ENCODE measurements at places on chromosomes 4 and X.

DNA sequence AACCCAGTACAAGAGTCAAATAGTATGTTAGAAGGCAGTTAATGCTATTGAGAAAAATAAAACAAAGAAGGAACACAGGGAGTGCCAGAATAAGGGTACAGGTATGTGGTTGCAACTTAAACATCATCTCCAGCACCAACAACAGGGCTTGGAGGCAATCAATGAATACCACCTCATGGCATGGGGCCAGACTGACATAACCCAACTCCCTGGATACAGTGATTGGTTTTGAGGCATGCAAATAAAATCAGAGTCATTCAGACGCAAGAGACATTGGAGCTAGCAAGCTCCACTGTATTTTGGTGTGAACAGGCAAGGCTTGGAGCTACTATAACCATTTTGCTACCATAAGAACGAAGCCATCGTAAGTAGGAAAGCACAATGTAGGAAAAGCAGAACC lies 56.7 kb downstream of the PPP3CA start:
- DNase-seq: no peak

DNA sequence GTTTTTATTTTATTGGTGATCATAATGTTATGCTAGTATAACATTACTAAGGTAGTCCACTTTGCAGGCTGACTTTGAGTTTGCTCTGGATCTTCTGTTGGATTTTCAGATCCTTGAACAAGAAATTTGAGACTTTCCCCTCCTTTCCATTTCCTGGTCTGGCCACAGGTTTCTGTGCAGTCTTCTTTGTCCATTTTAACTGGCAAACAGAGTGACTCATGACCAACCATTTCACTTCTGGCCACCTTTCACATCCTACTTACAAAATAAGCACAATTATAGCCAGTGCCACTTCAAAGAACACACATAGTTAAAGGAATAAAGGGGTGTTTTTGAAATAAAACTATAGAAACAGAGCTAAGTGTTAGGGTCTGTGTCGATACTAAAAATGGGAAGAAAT lies 8.4 kb downstream of the ANK2 start:
- no peak for DNase-seq

DNA sequence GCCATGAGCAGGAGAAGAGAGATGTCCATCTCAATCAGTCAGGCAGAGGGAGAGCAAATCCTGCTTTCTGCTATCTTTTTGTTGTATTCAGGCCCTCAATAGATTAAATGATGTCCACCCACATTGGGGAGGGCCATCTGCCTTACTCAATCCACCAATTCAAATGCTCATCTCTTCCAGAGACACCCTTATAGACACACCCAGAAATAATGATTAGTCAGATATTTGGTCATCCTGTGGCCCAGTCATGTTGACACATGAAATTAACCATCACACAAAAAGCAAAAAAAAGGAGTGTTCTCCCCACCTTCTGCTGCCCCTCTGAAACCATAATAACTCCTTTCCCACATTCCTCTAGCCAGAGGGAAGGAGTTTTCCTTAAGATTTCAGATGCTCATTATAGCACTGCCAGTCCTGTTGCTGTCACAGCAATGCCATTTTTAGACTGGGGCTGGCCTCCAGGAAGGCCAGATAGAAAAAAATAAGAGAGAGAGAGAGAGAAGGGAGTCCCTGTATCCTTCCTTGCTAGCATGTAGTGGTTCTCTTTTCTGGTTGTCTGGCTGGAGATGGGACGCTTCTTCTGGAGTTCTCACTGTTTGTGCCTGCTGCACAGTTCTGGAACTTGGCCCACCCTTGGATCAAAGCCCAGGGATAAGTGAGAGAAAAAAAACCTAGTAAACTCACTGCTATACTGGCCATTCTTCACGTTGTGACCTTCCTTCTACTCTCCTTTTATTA lies 177.7 kb downstream of the RBM46 start:
- DNase-seq: no peak

GRCh38 chrX:39477031-39477761 lies 620.6 kb downstream of the BCOR start:
- peak; percentile 18 for DNase-seq

GRCh38 chr4:23023666-23024065 lies 330.9 kb downstream of the GBA3 start:
- DNase-seq: no peak

GRCh38 chr4:76897536-76898384 lies at the start of gene SOWAHB:
TSS of gene SOWAHB (minus strand) at chr4:76898144. CDS start at chr4:76897849, 295 bp downstream.
- peak; percentile 16 for DNase-seq

DNA sequence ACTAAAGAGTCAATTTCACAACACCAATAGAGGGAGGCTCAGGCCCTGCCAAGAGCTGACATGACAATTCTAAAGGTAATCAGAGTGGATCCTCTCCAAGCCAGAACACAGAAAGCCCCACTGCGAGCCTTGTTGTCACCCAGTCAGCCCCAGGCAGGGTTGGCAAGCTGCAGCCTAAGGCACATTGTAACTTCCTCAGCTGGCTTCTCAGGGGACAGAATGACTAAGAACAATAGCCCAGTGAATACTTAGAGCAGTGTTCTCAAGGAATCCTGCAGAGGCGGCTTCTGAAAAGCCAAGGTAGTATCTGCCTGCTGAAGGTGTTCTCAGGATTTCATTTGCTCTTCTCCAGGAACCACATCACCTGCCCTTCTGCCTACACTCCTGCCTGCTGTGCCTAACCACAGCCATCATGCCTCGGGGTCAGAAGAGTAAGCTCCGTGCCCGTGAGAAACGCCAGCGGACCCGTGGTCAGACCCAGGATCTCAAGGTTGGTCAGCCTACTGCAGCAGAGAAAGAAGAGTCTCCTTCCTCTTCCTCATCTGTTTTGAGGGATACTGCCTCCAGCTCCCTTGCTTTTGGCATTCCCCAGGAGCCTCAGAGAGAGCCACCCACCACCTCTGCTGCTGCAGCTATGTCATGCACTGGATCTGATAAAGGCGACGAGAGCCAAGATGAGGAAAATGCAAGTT lies at the start of gene MAGEB4:
TSS of gene MAGEB4 (plus strand) at position 277 of the 692 bp plus-strand sequence. CDS start at position 413, 136 bp downstream.
- no peak for DNase-seq

GRCh38 chr4:98639108-98639507 lies 19.3 kb downstream of the TSPAN5 start:
- DNase-seq: no peak

- peak; percentile 37 for DNase-seq
These were observed 1.5 kb upstream of the DDX3X start for GRCh38 chrX:41332408-41333002.

- DNase-seq: no peak
These were observed 476.3 kb downstream of the DTHD1 start for GRCh38 chr4:36757580-36758311.

- DNase-seq: peak; percentile 80
These were observed 28.1 kb upstream of the HPSE start for GRCh38 chr4:83362492-83363329.

DNA sequence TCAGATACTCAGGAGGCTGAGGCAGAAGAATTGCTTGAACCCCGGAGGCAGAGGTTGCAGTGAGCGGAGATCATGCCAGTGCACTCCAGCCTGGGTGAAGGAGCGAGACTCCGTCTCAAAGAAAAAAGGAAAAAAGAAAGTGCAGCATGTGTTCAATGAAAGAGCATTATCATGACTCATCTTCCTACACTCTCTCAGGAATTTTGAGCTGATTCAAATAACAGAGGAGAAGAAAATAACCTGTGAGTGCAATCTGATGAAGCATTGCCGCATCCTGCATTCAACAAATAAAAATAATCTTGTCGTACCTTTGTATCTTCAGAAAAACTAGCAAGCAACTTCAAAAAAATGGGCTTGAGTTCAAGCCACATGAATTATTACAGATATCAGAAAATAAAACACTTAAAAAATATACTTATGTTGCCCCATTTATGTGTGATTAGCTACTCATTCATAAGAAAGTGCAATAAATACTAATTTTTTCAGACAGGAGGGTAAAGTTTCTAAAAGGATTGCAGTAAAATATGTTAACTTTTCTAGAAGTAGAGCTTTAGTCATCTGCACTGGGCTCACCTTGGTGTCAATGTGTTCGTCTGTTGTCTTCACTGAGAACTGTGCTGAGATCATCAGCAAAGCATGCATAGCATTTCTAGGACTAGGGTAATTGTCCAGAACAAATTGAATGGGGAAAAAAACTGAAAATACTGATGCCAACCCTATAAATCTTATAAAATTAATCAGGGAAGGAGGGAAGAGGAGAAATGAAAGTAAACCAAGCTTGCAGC lies 90.4 kb upstream of the VCX3B start:
- no peak for DNase-seq

GRCh38 chr4:3335982-3336381 lies 43.2 kb downstream of the RGS12 start:
- DNase-seq: no peak

- no peak for DNase-seq
These were observed 99.0 kb upstream of the GPR34 start for GRCh38 chrX:41589634-41590270.

DNA sequence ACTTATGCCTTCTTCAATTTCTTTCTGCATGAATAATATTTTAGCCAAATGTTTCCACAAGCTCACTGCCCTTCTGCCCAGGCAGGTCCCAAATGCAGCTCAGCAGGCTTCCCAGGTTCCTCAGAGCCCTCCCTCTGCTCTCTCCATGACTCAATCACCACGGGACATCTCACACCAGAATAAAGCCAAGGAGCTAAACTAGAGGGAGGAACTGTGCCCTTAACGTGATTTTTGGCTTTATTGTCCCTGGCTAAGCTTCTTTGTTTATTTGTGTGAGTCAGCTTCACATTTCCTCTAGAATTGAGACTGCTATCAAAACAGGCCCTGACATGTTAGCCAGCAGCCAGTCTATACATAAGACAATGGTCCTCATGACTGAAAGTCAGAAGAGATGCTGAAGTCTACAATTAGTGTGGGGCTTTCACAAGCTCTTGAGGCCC lies 186.4 kb upstream of the GALNT7 start:
- no peak for DNase-seq

DNA sequence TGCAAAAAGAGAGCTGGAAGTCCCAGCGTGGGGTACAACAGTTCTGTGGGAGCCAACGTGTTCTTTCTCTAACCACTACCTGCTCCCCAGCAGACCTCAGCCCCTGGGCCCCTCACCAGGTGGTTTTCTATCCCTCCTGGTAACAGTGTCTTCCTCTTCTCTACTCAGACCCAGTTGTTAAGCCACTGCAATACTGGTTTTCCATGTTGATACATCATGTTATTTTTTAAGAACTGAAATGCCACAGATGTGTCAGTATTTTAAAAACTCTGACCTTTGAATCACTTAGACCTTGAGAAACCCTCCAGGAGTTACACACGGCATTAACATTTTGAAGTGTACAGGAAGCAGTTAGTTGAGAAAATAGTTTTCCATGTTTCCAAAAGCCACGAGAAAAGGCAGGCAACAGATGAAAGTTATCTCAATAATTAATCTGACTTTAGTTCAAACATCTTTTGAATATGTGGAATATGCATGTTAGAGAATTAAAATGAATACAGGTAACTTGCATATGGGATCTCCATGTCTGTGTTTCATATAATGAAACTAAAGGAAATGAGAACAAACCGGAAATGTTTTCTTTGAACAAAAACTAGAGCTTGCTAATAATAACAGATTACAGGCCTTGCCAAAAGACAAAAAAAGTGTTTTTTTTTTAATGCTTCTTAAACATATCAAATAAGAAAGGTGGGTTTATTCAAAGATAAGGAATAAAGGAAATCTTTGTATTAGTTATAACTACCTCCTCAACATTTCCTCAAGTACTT lies 108.8 kb downstream of the ZNF827 start:
- DNase-seq: no peak

- no peak for DNase-seq
These were observed 1.4 kb downstream of the SPON2 start for GRCh38 chr4:1170976-1171310.

DNA sequence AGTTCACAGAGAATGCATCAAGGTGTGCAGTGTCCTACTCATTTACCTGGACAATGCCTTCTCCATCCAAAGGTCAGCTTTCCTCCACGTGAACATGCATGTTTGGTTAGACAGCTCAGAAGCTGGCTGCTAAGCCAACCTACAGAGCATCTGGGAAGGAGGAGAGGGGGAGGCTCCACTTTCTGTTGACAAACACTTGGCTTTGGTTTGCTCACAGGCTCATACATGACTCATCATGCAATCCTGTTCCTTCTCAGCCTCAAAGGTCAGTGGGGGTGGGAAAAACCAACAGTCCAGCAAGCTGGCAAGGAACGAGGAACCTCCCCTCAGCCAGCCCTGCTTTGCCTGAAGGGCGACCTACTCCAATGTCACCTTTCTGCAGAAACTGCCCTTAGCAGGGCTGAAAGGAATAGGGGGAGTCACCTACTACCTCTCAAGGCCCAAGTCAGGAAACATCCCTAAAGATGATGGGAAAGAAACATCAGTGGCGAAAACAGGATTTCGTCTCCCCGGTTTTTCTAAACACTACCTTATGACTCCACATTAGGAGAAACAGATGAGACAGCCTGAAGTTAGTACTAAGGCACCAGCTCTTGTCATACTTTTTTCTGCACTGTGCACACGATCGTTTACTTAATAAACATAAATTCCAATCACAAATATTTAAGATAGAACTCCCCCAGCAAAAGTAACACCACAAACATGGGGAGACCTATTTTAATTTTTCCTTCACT lies 37.9 kb downstream of the RELL1 start:
- no peak for DNase-seq

DNA sequence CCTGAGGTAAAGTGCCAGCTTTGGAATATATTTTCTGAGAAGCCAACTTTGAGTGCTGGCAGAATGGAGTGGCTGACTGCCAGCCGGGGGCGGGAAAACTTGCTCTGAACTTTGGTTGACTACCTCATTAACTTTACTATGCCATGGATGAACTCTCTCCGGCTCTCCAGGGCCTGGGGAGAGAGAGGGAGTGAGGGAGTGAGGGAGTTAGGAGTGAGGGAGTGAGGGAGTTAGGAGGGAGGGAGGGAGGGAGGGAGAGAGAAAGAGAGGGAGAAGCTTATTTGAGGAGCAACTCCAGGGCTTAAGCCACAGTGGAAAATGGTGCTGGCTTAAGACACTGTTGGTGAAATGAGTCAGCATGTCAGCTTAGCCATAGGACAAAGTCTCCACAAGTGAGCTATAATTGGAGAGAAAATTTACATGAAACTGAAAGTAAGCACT lies 280.9 kb upstream of the RPS6KA3 start:
- DNase-seq: no peak

DNA sequence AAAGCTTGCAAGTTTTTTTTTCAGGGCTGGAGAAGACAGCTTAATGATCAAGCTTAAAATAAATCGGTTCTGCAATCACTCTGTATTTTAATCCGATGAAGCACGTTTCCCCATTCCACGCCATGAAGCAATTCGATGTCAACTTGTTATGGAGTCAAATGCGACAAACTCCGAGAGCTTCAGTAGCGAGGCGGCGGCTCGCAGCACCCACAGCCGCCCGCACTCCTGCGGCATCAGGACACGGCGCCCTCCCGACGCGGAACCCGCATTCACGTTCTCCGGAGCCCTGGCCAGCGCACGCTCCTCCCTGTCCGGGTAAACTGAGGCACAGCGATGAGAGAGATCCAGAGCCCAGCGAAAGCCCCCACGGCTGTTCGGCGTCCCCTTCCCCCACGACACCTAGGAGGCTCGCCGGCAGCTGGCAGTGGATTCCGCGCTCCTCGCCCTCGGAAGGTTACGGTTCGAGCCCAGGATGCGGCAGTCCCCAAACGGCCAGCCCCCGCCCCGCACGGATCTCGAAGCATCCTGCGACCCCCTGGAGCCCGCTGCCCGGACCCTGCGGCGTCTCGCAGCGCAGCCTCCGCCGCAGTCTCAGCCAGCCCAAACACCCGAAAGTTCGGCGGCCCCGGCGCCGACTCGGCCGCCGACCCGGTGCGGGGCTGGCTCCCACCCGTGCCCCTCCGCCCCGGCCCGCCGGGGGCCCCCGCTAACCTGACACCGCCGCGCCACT lies 507 bp downstream of the MFAP3L start:
- no peak for DNase-seq

GRCh38 chrX:50812995-50813842 lies 775 bp downstream of the SHROOM4 start:
- DNase-seq: no peak
